NCI-H2029 treated with DMSO at 0.1 percent for 48 hours (cell line): ENCODE measurements at places on chromosomes 2 and 18.

DNA sequence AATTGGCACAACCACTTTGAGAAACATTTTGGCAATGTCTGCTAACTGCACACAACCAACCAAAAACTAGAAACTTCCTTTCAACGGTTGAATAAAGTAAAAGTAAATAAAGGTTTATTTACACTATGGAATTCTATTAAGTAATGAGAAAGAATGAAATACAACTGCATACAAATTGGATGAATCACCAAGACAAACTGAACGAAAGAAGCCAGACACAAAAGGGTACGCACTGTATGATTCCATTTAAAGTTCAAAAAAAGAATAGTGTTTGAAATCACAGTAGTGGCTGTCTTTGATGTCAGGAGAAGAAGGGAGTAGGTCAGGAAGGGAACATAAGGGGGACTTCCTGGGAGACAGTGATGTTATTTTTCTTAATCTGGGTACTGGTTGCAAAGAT, 46.5 kb upstream of the SULT1C3 start:
- no peak for DNase-seq

GRCh38 chr2:115070002-115070401, 627.6 kb downstream of the DPP10 start:
- no peak for DNase-seq

- DNase-seq: peak; percentile 46
These were observed 1.7 kb upstream of the CTDSP1 start for GRCh38 chr2:218397820-218398436.

DNA sequence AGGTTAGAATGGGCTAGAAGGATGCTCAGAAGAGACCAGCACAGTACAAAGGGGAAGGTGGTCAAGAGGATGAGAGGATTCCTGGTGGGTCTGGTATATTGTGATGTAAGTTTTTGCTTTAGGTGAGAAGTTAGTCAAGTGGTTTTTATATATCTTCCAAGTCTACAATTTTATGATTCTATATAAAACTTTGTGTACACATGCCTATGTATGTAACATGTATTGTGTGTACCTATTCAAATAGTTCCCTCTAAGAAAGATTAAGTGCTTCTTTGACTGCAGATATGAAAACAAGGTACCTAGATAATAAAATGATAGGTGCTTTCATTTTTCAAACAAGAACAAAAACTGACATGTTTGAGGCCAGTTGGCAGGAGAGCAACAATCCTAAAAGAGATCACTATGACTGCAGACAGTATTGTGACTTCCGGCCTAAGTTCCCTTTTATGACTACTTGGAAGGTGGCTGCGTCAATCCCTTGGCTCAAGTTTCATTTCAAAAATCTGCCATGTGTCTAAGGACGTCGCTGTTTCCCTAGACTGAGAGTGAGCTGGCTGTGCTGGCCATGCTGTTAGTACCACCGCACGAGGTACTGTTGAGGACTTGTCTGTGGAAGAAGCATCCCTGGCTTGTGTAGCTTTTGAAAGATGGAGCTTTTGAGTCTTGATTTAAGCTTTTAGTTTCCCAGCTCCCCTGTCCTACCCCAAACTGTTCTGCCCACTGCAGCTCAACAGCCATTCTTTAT, 123.1 kb downstream of the PRPF40A start:
- peak; percentile 23 for DNase-seq

- no peak for DNase-seq
These were observed 39.3 kb downstream of the RPL31 start for GRCh38 chr2:101041413-101041812.

- no peak for DNase-seq
These were observed 61.3 kb downstream of the CUL3 start for GRCh38 chr2:224523626-224524577.

- no peak for DNase-seq
These were observed at the start of gene CYP27C1 for GRCh38 chr2:127220102-127220767. TSS of gene CYP27C1 (minus strand) at chr2:127220299. CDS start at chr2:127220270, 29 bp downstream.

DNA sequence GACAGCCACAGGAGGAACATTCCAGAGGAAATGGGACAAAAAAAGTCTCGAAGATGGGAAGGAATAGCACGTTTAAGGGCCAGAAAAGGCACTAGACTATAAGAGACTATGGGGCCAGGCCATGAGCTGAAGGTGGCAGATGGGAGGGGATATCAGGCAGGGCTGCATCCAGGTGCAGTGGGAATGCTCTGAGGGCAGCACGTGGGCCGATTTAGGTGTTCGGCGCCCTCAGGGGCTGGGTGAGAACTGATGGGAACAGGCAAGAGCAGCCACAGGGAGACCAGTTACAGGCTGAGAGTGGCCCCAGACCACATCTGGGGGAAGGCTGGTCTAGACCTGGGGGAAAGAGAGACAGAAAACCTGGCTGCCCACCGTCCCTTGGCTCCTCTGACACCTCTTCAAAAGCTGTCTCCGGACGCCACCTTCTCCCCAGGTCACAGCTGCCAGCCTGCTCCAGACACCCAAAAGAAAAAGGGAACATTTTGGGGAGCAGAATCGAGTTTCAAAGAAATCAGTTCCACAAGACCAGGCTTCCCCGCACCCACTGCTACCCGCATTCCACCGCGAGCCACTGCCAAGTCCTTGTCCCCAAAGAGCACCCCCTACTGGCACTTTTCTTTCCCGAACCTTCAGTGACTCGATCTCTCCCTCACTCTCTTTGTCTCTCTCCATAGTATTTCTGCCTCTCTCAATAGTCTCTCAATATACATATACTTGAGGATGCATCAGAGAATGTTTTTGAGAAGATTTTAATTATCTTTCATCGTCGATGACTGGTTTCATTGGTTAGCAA, 190.1 kb upstream of the AGAP1 start:
- DNase-seq: no peak

DNA sequence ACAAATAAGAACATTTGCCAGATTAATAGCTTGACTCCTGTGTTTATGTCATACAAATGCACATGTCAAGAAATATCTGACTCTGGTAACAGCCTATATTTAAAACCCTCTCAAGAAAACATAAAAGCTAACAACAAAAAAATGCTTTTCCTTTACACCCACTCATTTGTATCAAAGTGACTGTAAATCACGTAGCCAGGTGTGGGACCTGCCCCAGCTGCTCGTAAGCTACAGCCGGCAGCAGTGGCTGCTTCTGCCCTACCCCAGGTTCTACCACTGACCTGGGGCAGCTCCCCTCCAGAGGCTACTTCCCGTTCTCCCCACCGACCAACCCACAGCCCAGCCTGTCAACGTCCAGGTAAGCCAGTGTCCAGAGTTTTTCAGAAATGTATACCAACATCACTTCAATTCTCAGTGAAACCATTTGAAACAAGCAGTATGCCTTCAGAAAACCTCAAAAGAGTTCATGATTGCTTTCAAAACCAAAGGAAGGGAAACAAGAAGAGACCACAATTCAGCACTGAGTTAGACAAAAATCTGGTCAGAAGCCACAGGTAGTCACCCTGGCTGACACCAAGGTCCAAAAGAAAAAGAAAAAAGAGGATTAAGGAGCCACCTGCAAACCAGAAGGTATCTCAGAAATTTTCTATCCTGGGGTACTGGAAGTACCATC, 40.4 kb downstream of the KIDINS220 start:
- no peak for DNase-seq

DNA sequence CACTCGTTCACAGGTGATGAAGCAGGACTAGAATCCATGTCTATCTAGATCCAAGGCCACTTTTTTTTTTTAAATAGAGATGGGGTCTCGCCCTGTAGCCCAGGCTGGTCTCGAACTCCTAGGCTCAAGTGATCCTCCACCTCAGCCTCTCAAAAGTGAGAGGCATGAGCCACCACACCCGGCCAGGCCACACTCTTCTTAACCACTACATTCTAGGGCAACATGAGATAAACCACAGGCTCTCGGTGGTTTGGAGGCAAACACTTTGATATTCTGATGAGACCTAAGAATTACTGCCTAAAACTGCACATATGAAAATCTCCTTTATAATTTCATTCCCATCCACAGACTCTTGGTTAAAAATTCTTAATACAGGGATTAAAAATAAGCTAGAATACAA, 51.8 kb downstream of the USP34 start:
- no peak for DNase-seq

GRCh38 chr2:7774481-7774880, 857.3 kb downstream of the RNF144A start:
- no peak for DNase-seq

- no peak for DNase-seq
These were observed 7.0 kb upstream of the SP9 start for GRCh38 chr2:174327841-174328113.

- no peak for DNase-seq
These were observed 105.0 kb downstream of the UGGT1 start for GRCh38 chr2:128196026-128196425.

- no peak for DNase-seq
These were observed 932.9 kb downstream of the TDRD15 start for GRCh38 chr2:22056621-22057132.

DNA sequence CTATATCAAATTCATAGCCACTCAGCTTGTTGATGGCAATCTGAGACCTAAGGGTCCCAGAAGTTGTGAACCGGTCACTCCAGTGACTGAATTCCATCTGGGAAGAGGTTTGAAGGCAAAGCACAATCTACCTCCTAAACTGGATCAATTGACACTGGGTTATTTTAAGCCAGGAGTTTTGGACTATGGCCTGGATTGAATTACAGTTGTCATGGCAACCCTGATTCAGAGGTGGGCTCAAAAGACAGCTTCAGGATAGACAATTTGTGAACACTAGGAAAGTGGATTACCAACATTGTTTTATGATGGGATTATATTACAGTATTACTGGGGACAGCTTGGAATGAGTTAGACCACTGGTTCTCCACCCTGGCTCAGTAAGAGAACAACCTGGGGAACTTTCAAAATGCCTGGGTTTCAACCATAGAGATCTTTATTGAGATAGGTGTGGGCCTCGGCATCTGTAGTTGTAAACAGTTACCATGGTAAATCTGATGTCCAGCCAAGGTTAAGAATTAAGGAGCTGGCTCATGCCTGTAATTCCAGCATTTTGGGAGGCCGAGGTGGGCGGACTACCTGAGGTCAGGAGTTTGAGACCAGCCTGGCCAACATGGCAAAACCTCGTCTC, 58.8 kb downstream of the MFSD6 start:
- DNase-seq: peak; percentile 61

DNA sequence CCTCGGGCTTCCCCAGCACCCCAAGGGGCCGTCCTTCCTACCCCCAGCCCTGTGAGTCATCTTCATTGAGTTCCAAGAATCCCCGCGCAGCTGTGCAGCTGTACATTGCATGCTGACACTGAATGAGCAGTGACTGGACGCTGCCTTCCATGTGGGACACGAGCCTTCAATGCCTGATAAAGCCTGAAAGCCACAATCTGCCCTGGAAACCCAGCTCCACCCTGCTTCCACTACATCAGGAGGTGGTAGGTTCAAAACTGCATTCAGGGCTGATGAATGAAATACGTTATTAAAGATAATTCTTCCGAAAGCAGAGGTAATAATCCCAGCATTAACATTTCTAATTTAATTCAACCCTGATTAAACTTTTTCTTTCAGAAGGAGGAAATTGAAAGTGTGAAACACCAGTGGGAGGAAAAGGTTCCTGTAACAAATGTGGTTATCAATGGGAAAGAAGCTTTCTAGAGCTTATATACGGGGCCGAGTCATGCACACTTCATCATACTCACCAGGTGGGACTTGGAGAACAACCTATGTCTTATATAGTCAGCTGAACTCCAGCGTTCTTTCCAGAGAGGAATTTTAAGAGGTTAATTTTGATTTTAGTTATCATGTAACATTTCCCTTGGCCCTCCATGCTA, 360.1 kb downstream of the LPIN1 start:
- no peak for DNase-seq

DNA sequence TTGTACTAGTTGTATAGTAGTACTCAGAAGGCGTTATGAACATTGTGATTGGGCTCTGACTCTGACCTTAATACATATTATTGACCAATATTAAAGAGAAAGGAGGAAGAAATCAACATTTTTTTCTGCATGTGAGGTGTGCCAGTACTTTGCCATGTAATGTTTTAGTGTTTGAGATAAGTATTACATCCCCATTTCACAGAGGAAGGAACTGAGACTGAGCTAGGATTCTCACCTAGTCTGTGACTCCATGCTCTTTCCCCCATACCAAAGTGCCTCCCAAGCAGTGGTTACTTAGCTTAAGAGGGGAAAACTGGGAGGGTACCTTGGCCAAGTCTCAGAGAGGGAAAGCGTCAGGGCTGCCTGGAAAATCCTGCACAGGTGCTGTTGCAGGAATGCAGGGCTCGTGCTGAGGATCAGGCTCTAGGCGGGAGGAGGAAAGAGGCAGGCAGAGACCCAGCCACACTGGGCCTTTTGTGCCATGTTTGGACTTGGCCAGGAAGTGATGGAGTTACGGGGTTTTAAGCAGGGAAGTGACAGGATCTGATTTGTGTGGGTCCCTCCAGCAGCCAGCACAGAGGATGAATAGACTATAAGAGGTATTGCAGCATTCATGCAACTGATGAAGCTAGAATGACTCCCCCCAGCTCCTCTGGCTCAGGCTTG, 1.7 kb downstream of the PNKD start:
- no peak for DNase-seq

- no peak for DNase-seq
These were observed 14.5 kb downstream of the SLC39A10 start for GRCh38 chr2:195671563-195671962.

DNA sequence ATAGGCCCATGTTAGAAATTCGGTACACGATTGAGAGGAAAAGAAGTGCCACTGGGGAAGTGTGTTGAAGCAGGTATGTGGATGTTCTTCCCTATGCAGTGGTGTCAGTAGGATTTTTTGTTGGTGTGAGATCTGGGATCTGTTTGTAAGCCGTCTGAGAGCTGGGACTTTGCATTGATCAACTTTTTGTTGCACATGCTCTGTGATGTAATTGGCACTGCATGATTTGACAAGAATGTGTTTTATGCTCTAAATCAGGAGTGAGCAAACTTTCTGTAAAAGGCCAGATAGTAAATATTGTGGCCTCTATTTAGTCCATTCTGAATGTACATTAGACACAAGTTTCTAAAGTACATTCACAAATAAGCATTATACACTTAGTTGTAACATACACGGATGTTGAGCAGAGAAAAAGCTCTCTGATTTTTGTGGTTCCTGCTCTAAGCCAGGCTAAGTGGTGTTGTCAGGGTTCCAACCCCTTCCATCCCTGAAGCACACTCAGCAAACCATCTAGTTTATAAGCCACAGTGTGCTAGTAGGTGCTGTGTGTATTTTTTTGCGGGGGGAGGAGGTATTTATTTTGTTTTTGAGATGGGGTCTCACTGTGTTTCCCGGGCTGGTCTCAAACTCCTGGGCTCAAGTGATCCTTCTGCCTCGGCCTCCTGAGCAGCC, 235.6 kb downstream of the NEDD4L start:
- no peak for DNase-seq

DNA sequence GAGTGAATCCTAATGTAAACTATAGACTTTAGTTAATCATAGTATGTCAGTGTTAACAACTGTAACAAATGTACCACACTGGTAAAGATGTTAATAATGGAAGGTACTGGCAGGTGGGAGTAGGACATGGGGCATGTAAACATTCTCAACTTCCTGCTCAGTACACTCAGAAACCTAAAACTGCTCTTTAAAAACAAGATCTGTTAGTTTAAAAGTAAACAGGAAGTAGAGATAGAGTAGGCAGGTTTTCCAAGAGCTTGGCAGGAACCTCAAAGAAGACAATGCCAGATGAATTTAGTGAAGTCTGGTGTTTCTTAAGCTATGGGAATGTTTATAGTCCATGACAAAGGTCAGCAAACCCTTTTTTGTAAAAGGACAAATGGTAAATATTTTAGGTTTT, 46.6 kb downstream of the CCDC138 start:
- DNase-seq: peak; percentile 28
